Activated CD4-positive, alpha-beta memory T cell treated with anti-CD3 and anti-CD28 coated beads for 36 hours (primary cell): ENCODE measurements at places on chromosomes 5 and 9.

- DNase-seq: no peak
Observed at GRCh38 chr5:176784218-176785165, 25.9 kb upstream of the UNC5A start.

DNA sequence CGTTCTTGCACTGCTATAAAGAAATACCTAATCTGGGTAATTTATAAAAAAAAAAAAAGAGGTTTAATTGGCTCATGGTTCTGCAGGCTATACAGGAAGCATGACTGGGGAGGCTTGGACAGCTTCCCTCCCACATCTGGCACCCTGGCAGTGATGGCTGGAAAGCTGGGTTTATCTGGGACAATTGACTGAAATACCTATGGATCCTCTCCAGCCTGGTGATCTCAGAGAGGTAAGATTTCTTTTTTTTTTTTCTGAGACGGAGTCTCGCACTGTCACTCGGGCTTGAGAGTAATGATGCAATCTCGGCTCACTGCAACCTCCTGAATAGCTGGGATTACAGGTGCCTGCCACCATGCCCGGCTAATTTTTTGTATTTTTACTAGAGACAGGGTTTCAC is 22.7 kb upstream of the UGCG start:
- no peak for DNase-seq

- no peak for DNase-seq
Observed at GRCh38 chr5:128762661-128763306, 202.5 kb upstream of the SLC27A6 start.

- no peak for DNase-seq
Observed at GRCh38 chr5:35771300-35771699, 85.4 kb upstream of the IL7R start.

- DNase-seq: no peak
Observed at GRCh38 chr9:127175319-127175715, 52.9 kb upstream of the ANGPTL2 start.

DNA sequence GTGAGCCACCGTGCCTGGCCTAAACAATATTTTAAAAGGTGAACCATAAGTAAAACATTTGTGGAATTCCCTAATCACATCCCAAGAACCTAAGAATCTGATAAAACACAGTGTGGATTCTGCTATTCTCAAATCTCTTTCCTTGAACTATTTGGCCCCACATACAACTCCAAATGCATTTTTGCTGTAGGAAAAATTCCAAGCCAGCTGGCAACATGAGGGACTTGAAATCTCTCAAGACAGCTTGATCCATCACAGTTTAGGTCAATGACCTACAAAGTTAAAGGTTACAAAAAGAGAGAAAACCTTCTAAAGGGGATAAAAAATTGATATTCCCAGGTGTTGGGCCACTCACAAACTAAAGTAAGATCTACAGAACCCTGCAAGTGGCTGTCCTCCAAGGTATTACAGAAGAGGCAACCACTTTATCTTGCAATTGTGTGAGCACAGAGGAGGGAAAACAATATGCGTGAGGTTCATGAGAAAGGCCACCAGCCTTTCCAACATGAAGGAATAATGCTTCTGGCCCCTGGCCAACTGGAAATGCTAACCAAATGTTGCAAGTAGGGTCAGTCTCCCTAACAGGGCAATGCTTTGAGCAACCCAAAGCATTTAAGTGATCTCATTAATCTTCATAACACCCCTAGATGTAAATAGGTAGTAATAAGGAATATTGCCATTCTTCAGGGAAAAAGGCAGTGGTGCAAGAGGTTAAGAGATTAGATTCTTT is 221.4 kb downstream of the SEMA5A start:
- DNase-seq: no peak

DNA sequence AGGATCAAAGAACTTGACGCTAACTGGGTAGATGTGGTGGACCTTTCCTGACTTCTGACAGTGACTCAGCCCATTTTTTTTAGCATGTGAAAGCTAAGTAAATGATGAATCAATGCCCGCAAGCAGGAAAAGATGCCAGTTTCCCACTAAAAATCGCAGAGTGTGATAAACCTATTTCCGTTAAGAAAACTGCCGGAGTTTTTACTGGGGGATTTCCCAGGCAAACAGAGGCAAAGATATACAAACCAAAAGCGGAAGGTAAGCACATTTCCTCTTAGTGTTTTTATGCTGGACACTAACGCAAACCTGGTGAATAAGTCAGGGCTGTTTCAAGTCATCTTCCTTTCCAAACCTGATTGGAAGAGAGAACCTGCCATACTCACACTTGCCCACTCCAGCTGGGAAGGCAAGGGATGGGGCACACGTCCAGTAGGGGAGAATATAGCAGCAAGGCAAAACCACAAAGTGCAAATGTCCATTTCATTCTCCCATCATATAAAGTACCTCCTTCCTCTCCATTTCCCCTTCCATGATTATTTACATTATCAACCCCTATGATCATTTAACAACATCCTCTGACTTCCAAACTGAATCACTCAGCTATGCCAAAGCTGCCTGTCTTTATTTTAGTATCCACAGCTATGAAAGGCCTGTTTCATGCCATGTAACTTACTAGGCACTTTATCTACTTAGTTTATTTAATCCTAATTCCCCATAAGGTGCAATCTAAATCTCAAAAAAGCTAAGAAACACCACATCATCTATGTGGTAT is 349.7 kb upstream of the RFX3 start:
- DNase-seq: no peak

- DNase-seq: no peak
Observed at GRCh38 chr5:178356431-178356872, 123.8 kb upstream of the PHYKPL start.

DNA sequence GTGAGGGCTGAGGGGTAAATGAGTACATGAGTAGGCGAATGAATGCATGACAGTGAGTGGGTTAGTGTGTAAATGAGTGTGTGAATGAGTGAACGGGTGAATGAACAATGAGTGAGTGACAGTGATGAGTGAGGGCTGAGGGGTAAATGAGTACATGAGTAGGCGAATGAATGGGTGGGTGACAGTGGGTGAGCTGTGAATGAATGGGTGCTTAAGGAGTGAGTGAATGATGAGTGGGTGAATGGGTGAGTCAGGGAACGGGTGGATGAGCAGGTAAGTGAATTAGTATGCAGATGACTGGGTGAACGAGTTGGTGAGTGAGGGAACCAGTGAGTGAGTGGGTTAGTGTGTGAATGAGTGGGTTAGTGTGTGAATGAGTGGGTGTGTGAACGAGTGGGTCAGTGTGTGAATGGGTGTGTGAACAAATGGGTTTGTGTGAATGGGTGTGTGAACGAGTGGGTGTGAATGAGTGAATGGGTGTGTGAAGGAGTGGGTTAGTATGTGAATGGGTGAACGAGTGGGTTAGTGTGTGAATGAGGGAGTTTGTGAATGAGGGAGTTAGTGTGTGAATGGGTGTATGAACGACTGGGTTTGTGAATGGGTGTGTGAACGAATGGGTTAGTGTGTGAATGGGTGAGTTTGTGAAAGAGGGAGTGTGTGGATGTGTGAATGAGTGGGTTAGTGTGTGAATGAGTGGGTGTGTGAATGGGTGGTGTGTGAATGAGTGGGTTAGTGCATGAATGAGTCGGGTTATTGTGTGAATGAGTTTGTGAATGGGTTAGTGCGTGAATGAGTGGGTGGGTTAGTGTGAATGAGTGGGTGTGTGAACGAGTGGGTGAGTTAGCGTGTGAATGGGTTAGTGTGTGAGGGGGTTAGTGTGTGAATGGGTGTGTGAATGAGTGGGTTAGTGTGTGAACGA is 32.9 kb downstream of the NKD2 start:
- DNase-seq: no peak

DNA sequence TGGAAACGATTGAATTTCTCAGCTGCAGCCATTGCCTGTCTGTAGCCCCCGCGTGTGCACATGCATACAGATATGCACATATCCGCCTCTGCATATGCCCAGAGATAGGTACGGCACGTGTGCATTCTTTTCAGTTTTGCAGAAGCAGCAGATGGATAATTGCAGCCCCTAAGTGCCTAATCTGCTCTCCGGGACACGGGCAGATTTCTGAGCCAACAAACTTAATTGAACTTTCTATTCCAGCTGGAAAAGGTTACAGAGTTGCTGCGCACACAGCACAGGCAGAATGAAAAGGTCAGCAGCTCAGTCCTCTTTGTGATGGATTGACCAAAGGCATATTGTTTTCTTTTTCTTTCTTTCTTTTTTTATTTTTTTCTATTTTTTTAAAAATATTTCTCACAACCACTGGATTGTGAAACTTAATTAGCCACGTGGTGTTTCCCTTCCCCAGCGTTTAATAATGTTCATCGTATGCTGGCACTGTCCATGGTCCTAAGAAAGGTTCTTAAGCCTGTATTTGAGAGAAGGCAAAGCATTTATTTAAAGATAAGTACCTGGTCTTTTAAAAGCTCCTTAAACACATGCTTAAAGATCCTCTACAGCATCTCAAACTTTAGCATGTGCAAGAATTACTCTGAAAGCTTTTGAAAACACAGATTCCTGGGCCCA is 270.2 kb upstream of the BRINP1 start:
- no peak for DNase-seq

- DNase-seq: no peak
Observed at GRCh38 chr5:176948458-176948857, 49.3 kb upstream of the HK3 start.

GRCh38 chr9:121612511-121612998 is 38.9 kb upstream of the DAB2IP start:
- no peak for DNase-seq

DNA sequence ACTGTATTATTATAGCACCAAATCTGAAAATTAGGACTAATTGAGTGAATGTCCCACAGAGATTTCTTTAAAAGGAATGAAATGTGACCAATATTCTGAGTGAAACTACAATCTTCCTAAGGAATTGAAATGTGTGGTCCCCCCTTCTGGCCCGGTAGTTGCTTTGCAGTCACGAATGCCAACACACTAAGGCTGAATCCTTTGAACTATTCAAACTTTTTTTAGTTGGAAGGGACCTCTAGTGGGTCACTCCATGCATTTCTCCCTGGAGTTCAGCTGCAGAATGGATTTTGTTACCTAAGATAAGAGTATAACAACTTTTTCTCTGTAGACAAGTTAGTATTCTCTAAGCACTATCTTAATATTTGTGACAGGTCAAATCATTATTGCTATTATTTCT is 2.8 kb downstream of the CDH6 start:
- DNase-seq: no peak
